ENCODE measurements at places on chromosomes 2 and 18.

GRCh38 chr2:240594511-240595380, 8.2 kb downstream of the CAPN10 start:
- DNase-seq = no peak

GRCh38 chr18:12287684-12288402, 20.2 kb upstream of the TUBB6 start:
- peak; percentile 94 for DNase-seq

GRCh38 chr2:190979906-190980629, 33.9 kb downstream of the STAT1 start:
- no peak for DNase-seq

DNA sequence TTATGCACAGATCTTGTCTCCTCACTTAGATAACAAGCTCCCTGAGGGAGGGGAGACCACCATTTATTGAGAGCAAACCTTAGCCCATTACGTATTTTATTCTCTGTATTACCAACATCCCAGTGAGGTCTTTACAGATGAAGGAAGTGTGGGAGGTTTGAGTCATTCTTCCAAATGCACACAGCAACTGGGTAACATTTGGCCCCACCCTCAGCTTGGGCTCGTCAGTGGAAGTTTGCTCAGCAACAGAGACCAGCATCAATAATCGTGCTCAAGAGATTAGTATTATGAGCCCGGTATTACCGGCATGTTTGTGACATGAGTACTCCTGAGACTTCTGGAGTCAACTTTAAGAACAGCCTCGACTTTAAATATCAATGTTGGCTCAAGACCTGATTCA, 168.6 kb downstream of the ETAA1 start:
- DNase-seq = no peak

- DNase-seq = no peak
Observed at GRCh38 chr2:112730791-112731190, 10.0 kb downstream of the NT5DC4 start.

GRCh38 chr18:44654573-44654972, 26.1 kb upstream of the SETBP1 start:
- DNase-seq = no peak

DNA sequence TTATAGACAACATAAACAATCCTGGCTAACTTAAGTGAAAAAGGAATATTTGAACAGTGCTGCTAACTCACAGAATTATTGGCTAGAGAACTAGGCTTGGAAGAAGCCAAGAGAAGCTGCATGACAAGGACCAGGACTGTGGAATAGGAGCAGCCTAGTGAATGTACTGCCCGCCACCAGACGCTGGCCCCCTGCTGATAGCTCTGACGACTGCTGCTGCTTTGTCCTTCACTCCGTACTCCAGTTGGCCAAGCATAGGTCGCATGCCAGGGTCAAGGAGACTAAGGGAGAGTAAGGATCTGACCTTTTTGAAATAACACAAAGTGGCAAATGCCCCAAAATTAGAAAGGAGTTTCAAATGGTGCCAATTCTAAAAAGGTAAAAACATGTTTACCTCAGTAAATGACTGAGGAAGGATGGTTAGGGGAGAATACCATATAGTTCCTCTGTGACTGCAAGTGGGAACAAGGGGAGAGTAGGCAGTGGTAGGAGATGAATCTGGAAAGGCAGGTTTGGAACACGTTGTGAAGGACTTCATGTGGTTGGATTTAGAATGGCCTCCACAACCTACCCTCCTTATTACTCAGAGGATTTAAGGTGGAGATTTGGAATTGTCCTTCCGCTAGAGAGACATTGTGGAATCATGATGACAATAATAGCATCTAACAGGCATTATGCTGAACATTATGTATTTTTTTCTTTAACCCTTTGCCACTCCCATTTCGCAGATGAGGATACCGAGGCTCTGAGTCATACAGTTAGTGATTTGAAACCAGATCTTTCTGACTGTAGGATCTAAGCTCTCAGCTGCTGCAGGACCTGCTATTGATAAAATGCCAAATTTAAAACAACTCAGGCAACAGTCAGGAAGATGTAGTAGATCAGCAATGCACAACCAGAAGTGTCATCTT, 19.5 kb downstream of the STRADB start:
- DNase-seq = no peak

DNA sequence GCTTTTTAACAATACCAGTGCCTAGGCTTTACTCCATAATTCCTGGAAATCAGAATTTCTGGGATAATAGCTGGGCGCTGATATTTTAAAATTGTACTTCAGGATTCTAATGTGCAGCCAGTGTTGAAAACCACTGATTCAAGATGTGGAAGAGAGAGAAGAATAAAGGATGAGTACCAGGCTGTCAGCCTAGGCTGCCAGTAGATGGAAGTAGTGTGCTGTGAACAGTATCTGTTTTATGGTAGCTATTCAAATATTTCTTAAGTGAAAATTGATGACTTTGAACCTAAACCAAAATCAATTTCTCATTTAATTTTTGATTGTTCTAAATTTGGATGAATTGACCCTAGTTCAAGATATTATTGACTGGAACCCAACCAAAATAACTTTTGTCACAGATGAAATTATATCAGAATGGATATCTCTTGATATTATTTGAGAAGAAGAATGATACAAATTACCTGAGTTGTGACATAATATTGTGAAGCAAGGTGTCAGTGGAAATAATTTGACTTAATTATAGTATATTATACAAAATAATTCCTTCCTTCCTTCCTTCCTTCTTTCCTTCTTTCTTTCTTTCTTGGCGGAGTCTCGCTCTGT, 88.0 kb downstream of the COMMD1 start:
- DNase-seq = peak; percentile 14

DNA sequence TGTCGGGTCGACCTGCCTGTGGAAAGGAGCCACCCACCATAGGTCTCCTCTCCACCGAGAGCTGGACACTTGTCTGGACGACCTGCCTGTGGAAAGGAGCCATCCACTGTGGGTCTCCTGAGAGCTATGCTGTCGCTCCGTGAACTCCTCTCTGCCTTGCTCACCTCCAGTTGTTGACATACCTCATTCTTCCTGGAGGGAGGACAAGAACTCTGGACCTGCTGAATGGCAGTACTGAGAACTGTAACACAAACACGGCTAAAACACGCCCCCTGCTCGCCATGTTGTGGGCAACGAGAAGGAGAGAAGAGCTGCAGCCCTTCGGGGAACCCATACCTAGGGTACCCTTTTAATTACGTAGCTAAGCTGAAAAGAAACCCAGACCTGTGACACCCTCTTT, 77.6 kb downstream of the PTPN4 start:
- no peak for DNase-seq

GRCh38 chr2:172438741-172439508, 11.5 kb downstream of the ITGA6 start:
- peak; percentile 84 for DNase-seq

- no peak for DNase-seq
Observed at GRCh38 chr18:49845629-49846360, 32.5 kb upstream of the ACAA2 start.

DNA sequence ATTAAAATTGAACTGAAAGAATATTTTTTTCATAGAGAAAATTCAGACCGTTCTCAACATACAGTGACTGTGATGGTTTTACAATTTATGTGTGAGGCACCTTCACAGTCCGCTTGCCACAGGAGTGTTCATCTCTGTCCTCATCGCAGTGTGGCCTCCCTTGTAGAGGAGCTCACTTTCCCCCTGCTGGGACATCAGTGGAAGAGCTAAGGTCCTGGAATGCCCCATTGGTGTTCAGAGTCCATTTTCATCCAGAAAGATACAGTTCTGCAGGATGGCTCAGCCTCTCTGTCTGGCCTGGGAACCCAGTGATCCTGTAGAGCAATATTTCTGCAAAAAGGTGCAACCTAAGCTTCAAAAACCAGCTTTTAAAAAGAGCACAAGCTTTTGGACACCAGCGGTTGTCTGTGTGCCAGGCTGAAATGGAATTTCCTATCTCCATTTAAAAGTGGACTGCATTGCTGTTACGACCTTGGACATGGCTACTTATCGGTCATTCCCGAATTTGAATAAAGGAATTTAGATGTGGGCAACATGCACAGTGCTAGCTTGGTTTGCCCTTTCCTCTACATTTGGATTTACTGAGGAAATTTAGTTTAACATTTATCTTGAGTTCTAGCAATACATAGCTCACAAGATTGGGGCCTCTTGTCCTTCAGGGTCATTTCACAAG, 26.7 kb upstream of the FAM237A start:
- DNase-seq = no peak

DNA sequence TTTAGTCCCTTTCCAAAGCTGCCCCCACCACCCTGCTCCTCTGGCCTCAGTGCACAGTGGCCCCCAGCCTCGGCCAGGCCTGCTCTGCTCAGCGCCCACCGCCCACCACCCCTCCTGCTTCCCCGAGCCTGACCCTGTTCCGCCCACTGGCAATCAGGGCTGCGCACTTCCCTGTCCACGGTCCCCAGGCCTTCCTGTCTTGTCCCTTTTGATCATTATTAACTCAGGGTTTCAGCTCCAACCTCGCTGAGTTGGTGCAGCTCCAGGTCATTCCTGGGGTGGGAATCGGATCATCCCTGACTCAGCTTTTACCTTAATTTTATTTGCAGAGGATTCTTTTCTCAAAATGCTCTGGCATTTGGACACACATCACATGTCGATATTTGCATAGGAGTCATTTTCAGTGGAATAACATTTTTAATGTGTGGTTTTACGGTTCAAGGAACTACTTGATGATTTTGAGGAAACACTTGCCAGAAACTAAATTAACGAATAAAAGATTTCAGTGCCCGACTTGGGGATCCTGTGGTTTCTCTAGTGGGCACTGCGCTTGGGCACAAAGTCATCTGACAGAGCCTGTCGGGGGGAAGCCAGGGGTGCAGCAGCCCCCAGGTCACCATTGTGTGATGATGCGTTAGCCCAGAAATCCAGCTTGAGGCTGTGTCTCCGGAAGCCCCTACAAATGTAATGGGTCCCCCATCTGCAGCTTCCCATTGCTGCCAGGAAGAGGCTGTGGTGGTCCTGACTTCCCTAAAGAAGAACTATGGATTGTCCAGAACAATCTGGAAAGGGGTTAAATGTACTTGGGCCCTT, 1.0 kb upstream of the ESPNL start:
- no peak for DNase-seq

- no peak for DNase-seq
Observed at GRCh38 chr2:119122663-119123062, 35.9 kb downstream of the C1QL2 start.

DNA sequence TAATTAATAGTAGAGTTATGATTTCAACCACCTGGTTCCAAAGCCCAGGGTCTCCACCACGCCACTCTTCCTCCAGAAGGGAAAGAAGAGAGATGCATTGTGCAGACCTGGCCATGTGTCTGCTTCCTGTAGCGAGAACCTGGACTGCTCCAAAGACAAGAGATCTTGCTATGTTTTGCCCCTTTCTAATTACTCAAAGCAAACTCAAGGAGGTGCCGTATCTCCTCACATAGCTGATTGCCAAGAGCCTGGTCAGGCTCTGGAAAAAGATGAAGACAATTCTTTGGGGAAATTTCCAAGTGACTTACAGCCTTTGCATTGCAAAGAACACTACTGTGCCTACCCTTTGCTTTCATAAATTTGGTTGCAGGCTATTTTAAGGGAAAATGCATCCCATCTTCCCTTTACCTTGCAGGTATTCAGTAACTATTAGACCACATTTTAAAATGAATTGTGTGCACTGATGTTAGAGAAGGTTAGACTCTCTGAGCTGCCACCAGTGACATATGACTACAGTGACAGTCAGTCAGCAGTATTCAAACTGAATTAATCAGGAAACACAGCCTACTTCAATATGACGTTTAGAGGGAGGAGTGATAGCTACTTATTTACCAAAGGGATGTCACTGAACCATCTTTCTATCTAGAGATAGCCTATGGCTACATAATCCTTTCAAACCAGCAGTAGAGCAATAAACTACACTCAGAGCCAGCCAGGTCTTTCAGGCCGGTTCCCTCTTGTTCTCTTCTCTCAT, 842.1 kb upstream of the FANCL start:
- no peak for DNase-seq

- DNase-seq = no peak
Observed at GRCh38 chr2:100791294-100791935, 28.5 kb upstream of the NPAS2 start.

DNA sequence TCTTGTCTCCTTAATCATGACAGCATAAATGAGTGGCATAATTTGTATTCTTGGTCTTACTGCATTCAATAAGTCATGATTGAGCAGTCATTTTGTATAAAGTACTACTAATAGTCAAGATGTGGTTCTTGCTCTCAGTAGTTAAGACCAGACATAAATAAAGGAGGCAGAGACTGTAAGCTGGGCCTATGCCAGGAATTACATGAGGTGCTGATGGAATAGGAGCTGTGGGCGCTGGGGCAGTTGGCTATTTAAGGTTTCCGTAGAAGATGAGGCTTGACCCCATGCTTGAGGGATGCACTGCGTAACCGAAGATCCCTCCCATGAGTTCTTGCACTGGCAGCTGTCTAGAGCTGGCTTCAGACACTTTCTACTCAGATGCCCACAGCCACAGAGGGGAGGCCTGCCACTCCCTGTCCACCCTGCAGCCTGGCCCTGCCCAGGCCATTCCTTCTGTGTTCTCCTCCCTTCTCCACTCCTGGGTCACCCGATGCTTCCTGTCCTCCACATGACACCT, 150.9 kb upstream of the REV1 start:
- no peak for DNase-seq

GRCh38 chr2:159028776-159029175, 60.3 kb downstream of the TANC1 start:
- DNase-seq = no peak

GRCh38 chr2:204234879-204235278, 298.3 kb downstream of the ICOS start:
- DNase-seq = no peak

DNA sequence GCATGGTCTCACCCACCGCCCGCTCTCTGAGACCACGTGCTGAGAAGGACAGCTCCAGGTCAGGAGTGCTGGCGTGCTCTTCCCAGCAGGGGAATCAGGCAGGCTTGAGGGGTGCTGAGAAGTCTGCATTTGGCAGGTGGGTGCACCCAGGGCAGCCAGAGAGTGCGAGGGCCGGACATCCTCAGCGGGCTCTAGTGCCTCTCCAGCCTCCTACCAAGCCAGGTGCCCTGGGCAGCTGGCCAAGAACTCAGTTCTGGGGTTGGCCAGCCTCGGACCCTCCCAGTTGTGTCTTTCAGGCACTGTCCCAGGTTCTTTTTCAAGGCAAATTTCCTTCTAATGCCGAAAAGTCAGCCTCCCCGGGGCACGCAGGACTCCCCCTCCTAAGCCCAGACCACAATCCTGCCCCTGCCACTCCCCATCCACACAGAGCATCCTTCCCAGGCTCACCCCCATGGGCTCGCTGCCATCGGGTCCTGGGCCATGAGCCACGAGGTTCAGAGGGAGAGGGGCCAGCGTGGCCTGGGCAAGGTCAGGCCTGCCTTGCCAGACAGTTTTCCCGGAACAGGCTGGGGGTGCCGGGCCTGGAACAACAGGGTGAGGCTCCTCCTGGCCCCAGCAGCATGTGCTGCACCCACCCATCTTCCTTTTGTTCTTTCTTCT, 52.2 kb upstream of the GPC1 start:
- no peak for DNase-seq

DNA sequence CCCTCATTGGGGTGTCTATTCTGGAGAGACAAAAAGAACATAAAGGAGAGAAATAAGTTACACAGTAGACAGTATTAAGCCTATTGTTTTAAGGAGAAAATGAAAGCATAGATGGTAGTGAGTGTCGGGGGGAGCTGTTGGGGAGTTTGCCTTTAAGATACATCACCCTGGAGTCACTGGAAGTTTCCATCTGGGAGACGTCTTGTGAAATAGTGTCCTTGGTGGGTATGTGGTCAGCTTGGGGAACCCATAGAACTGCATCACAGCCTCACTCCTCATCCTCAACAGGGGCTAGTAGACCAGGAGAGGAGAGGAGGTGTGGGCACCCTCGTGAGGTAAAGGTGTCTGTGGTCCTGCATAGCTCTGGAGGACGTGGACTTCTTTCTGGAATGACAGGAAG, 60.6 kb downstream of the RNF144A start:
- no peak for DNase-seq

- DNase-seq = no peak
Observed at GRCh38 chr2:56811401-56811800, 627.6 kb downstream of the CCDC85A start.

Data from LoVo (cell line).